ENCODE measurements at places on chromosomes 3 and 15. TPM values are rescaled to one million over a fixed set of nuclear protein-coding genes. Genes with fewer than 3 reads are reported as not detected.

The CORO2B gene
- total RNA-seq = 110 TPM

DNA sequence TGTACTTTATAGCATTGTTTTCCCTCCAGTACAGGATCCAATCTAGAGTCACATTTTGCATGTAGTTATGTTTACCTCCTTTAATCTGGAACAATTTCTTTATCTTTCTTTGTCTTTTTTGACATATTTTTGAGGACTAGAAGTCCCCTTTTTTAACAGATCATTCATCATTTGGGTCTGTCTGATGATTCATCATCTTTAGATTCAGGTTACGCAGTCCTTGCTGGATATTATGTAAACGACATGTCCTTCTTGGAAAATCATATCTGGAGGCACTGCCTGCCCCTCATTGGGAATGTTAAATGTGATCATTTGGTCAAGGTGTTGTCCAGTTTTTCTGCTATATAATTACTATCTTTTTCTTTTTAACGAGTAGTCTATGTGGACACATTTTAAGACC, 18.3 kb downstream of the TGM4 start:
- no peak for DNase-seq

The ISY1 gene
- total RNA-seq = 16.9 TPM

DNA sequence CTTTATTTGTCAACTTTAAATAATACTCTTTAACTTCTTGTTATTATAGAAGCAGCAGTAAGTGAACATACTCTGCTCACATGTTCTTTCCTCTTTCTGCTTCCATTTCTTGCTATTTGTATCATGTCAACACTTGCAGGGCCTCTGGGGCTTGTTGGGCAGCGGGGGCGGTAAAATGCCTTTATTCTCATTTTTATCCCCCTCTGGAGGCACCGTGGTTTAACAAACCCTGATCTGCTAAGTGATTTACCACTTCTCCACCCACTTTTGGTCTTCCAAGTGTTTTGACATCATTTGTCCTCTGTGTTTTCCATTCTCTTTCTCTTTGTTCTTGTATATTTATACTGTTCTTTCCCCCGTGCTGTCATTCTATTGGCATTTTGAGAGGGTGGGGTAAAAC, 33.9 kb downstream of the SCN10A start:
- DNase-seq = no peak

The PLSCR5 gene
- not detected for total RNA-seq

Data from dorsolateral prefrontal cortex (tissue), 122 donors.